ENCODE measurements at places on chromosomes 7 and 10. TPM values are rescaled to one million over a fixed set of nuclear protein-coding genes. Genes with fewer than 3 reads are reported as not detected.
A peak's percentile ranks its signal among the peaks of the same experiment; 100 is the strongest.

The ZP3 gene
- total RNA-seq: 0.97 TPM

The GET4 gene
- 50.6 TPM for total RNA-seq

The NOLC1 gene
- total RNA-seq: 72.3 TPM

The CRYGN gene
- total RNA-seq: not detected

The WNT16 gene
- not detected for total RNA-seq

The DPY19L1 gene
- total RNA-seq: 119 TPM

The TEX47 gene
- total RNA-seq: not detected

The CD36 gene
- total RNA-seq: 1.2 TPM

The CCDC172 gene
- total RNA-seq: 0.06 TPM

The TMEM176A gene
- total RNA-seq: not detected

- no peak for DNase-seq
These were observed 39.8 kb downstream of the CDC123 start for GRCh38 chr10:12235796-12236195.

DNA sequence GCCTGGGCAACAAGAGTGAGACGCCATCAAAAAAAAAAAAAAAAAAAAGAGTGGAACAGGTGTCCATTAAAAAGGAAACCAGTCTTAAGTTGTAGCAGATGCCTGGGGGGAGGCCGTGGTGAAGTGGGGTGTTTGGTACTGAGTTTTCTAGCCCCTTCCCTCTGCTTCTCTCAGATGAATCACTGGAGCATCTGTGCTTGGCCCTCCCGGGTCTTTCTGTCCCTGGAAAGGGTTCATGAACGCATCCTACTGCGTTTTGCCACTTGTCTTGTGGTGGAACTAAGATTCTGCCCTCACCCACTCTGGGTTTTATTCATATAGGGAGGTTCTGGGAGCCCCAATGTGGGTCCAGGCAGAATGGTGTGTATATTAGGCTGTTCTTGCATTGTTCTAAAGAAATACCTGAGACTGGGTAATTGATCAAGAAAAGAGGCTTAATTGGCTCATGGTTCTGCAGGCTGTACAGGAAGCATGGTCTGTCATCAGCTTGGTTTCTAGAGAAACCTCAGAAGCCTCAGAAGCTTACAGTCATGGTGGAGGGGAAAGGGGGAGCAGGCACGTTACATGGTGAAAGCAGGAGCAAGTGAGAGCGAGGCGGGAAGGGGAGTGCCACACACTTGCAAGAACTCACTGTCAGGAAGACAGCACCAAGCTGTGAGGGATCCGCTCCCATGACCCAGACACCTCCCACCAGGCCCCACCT lies 63.5 kb downstream of the CAMK1D start:
- DNase-seq: no peak

DNA sequence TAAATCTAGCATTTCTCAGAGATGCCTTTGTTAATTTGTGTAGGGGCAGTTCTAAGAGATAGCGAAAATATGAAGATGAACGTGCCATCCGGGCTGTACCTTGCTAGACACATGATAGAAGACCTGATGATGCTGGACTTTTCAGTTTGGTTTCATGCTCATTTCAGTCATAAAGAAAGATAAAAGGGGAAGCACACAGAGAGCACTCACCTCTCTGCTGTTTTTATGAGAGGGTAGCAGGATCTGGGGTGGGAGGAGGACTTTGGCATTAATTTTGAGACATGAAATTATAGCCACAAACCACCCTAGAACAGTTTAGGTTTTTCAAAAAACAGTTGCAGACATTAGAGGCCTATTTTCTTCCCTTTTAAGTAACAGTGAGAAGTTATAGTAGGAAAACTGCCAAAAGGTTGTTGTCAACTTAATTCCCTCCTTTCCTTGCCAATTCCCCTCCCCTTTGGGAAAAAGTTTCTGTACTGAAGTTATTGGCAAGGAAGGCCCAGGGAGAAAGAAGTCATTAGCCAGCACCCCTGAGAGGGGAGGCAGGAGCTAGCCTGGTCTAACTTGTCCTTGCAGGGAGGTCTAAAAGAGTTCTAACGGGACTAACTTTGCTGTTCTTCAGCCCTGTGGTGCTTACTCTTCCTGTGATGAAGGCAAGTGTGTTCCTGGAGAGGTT lies 2.6 kb downstream of the ST7 start:
- DNase-seq: no peak

- no peak for DNase-seq
These were observed 609.6 kb downstream of the KCNMA1 start for GRCh38 chr10:77028042-77028441.

DNA sequence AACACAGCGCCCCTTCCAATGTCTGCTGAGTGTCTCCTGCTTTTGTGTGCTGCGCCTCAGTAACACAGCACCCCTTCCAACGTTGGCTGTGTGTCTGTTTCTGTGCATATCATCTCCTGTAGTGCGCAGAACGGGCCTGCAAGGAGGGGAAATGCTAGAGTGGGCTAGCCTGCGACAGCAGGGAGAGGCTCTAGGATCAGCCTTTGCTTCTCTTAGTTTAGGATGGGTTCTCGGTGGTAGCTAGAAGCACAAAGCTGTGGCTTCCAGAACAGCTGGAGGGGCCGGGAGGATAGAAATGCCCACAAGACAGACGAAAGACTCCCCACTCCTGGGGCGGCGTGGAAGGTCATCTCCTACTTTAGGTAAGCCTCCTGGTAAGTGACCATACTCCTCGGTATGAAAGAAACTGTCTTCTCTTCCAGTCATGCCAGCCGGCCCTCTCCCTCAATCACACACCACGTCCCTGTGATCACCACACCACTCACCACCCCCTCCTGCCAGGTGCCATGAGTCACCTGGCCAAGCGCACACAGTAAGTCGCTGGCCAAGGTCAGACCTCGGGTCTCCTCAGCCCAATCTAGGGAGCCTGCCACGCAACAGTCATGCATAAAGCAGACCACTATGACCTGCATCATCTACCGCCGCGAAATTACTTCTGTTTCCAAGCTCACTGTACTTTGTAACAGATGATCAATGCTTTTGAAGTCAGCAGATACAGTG lies 4.8 kb downstream of the PITRM1 start:
- DNase-seq: no peak

DNA sequence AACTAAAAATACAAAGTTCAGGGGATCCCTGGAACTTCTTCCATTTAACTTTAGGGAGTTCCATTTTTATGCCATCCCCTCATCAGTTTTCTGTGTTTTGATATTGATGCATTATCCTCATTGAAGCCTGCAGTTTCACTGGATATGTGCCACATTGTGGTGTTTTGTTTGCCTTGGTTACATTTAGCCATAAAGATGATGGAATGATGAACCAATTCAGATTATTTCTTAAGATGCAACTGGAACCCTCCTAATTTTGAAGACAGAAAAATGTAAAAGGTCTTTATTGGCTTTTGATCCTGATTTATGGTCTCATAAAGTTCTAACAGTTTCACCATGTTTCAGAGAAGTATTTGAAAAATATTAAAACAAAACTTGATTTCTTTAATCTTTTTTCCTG lies 314.2 kb upstream of the KLF6 start:
- no peak for DNase-seq

GRCh38 chr7:132697003-132697402 lies 120.7 kb upstream of the PLXNA4 start:
- no peak for DNase-seq

- peak; percentile 51 for DNase-seq
These were observed 228.9 kb upstream of the TCF7L2 start for GRCh38 chr10:112721080-112721698.

GRCh38 chr10:95214369-95214768 lies 20.3 kb downstream of the ACSM6 start:
- DNase-seq: no peak

DNA sequence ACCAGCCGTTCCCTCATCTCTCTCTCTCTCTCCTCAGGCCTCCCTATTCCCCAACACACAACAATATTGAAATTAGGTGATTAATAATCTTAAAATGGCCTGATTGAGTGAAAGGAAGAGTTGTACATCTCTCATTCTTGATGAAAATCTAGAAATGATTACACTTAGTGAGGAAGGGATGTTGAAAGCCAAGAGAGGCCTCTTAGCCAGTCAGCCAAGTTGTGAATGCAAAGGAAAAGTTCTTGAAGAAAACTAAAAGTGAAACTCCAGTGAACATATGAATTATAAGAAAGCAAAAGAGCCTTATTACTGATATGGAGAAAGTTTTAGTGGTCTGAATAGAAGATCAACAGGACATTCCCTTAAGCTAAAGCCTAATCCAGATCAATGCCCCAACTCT lies 695.1 kb downstream of the GRID1 start:
- DNase-seq: no peak

DNA sequence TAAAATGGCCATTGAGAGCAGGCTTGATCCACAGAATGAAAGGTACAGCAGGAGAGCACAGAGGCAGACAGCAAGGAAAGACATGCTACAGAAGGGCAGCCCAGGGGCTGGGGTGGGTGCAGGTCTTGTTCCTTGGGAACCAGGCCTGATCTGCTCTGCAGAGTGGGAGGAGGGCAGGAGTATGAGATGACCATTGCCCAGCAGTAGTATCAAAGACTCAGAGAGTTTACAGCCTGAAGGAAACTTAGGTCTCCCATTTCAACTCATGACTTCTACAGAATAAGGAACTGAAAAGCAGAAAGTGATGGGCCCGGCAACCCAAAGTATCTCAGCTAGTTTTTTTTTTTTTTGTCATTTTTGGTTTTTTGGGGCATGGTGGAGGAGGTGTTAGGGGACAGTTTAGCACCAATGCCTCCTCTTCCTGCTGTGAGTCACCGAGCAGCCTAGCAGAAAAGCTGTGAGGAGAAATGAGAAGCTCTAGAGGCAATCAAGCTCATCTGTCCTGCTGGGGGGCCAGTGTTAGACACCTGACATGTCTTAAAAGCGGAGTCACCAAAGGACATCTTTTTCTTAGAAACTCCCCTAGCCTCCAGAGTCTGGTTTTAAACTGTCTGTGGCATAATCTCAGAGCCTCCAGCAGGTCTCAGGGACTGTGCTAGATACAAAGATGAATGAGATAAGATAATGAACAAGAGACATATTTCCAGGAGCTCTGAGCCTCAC lies 34.3 kb upstream of the HERPUD2 start:
- DNase-seq: no peak

DNA sequence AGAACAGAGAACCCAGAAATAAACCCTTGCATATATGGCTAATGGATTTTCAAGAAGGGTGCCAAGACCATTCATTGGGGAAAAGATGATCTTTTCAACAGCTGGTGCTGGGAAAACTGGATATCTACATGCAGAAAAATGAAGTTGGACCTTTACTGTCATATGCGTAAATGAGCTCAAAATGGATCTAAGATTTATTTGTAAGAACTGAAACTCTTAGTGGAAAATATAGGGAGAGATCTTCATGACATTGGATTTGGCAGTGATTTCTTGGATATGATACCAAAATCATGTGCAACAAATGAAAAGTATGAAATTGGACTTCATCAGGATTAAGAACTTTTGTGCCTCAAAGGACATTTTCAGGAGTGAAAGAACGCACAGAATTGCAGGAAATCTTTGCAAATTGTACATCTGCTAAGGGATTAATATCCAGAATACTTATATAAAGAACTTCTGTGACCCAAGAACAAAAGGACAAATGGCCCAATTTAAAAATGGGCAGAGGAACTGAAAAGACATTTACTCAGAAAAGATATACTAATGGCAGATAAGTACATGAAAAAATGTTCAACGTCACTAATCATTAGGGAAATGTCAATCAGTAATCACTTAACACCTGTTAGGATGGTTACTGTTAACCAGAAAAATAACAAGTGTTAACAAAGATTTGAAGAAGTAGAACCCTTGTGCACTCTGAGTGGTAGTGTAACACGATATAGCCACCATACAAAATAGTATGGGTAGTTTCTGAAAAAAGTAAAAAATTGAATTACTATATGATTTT lies 6.1 kb downstream of the DBF4 start:
- no peak for DNase-seq

GRCh38 chr10:128274938-128275337 lies 148.7 kb upstream of the MKI67 start:
- DNase-seq: peak; percentile 73

DNA sequence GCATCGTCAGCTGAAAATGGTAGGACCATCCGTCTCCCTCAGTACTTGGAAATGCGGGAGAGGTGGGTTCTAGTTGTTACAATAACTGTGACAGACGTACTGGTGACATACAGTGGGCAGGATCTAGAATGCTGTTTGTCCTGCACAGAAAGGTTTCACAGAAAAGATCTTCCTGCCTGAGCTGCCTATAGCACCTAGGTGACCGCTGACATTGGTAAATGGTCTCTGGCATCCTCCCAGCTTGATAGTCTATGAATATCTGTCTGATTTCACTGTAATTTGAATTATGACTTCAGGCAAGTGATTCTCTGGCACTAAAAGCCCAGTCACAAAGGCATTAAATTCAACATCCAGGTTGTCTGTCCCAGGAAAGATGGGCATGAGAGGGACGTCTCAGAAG lies 38.2 kb upstream of the CCDC3 start:
- DNase-seq: no peak

GRCh38 chr10:59891936-59892335 lies 14.4 kb downstream of the CCDC6 start:
- DNase-seq: no peak

DNA sequence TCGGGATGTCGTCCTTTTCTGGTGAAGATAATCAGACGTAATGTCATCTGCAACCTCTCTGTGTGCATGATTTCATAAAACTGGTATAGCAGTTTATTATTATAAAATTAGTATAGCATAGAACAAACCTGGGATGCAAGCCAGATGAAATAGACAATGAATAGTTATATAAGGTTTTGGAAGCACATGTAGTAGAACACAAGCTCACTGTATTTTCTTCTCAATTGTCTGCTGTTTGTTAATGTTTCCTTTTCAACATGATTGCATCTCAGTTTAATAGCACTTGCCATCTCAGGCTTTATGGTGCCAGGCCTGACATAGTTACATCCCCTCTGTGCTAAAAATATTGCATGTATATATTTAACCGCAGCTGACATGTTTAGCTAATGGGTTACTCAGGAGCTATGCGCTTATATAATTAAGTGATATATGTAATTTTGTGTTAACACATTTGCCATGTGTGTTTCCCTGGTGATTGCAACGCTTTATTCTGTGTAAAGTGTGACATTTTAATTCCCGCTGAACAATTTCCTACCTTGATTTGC lies 132.7 kb downstream of the ARID5B start:
- DNase-seq: no peak

All from H4 (cell line).